ENCODE measurements at places on chromosomes 2 and 18. TPM values are rescaled to one million over a fixed set of nuclear protein-coding genes. Genes with fewer than 3 reads are reported as not detected.

Gene RUFY4
- not detected for polyA plus RNA-seq

Gene BOLL
- 0.08 TPM for polyA plus RNA-seq

GRCh38 chr2:217096474-217097225 lies 236.8 kb upstream of the TNP1 start:
- no peak for DNase-seq

GRCh38 chr2:120261387-120262006 lies 8.8 kb downstream of the RALB start:
- DNase-seq, result no peak
